ENCODE measurements at places on chromosomes 1 and 21.

GRCh38 chr1:7348580-7348979 is 422.5 kb upstream of the VAMP3 start:
- DNase-seq, result no peak

GRCh38 chr1:146036241-146036964 is 14.9 kb upstream of the HJV start:
- no peak for DNase-seq

- DNase-seq, result no peak
Observed at GRCh38 chr21:42468491-42469131, 27.4 kb downstream of the RSPH1 start.

DNA sequence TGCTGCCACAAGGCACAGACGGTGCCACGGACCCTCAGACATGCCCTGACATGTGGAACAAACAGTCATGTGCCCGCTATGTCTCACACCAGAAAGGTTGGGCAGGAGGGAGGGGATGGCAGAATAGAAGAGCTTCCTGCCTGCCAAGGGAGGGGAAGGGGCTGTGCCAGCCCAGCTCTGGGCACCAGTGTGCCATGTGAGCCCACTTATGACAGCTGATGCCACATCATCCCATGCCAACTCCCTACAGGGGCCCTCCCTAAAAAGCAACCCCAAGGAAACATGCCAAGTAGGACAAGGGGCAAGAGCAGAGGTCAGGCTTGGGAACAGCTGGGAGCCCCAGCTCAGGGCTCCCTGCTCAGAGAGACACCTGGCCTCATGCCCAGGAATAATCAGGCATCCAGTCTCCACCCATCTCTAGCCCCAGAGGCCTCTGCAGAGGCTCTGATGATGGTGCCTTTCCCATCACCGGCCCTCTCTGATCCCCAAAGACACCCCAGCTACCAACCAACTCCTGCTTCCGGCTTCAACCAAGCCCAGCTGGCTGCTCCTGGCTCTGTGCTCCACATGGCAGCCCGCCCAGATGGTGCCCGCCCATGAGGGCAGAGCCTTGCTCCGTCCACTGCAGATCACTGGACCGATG is 10.3 kb downstream of the ADGRB2 start:
- DNase-seq, result no peak

- DNase-seq, result no peak
Observed at GRCh38 chr1:212528501-212528900, 80.1 kb upstream of the ATF3 start.

- DNase-seq, result no peak
Observed at GRCh38 chr1:153932156-153933131, 9.7 kb upstream of the GATAD2B start.

All from activated gamma-delta T cell treated with Interleukin-2 at 50 U/mL for 16 hours (primary cell).